Right ventricle myocardium inferior (tissue), 1 donor: ENCODE measurements at places on chromosomes 2 and 18.

- DNase-seq = no peak
Measured at GRCh38 chr2:37917281-37918228, 7.5 kb upstream of the RMDN2 start.

DNA sequence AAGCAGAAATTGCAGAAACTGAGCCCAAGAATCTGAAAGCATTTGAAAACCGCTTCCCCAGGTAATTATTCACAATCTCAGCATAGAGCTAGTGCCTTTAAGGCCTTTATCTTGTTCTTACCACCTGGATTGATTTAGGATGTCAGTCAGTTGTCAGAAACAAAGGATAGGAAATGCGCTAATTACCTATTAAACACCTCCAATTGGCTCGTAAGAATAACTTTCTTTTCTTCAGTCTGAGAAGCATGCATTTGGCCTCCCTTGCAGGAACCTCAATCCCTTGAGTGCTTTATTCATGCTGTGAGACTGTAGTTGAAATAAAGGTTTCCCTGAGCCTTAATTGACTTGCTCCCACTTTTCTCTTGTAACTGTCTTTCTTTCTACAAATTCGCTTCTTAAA, 400.3 kb upstream of the LRATD1 start:
- DNase-seq = no peak

- DNase-seq = no peak
Measured at GRCh38 chr18:10686308-10686707, 160.5 kb downstream of the NAPG start.

DNA sequence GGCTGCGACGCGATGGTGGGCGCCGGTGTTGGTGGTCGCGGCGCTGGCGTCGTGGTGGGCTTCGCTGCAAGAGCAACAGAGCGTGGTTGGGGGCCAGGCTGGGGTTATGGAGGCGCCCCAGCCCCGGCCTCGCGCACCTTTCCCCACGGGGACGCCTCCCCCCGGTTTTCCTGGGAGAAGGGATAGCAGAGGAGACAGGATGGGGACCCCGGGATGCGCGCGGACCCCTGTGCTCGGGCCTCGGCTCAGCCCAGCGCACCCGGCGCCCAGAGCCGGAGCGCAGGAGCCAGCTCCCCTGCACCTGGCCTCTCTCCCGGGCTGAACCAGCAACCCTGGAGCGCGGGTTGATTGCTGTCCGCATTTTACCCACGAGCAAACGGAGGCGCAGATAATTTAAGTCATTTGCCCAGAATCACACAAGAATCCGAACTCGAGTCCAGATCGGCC, 1.0 kb downstream of the CD8A start:
- DNase-seq = no peak

GRCh38 chr2:233358335-233358734, 4.0 kb downstream of the DGKD start:
- DNase-seq = no peak

DNA sequence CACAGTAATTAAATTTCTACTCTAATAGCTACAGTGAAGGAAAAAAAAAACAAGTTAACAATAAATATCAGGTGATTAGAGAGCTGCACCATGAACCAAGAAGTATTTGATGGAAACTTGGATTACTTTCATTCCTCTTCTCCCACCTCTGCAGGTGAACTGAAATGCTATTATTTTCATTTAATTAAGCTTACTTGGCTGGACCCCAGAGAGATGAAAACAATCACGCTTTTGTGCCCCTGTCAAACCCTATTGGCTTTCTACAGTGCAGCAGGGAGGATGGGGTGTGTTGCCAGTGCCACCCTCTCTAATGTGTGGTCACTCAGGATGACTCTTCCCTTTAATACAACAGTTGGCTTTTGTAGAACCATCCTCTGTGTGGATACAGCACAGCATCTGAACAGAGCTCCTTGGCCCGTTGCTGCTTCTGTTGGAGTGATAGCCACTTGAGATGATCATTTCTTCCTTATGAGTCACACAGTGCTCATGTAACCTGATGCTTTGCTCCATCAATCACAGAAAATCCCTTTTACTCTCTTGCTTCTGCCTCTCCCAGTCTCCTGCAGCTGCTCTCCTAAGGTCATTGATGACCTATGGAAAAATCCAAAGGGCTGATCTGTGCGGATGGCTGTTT, 5.5 kb upstream of the ARL4C start:
- no peak for DNase-seq

GRCh38 chr2:60275958-60276357, 277.5 kb downstream of the BCL11A start:
- no peak for DNase-seq

DNA sequence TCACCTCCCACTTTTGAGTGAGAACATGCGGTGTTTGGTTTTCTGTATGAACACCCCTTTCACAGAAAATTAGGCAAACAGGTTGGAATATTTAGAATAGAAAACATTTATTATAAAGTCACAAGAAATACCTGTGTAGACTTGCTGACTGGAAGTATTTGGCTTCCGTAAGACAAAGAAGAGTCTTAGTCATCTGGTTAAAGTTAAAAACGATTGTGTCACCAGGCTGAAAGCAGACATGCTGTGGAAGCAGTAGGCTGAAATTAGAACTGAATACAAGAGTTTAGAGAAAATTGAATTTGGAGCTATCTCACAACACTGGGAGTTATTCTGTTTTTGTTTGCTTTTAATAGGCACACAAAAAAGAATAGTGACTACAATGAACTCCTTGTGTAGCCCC, 16.2 kb upstream of the CLASP1 start:
- DNase-seq = no peak

DNA sequence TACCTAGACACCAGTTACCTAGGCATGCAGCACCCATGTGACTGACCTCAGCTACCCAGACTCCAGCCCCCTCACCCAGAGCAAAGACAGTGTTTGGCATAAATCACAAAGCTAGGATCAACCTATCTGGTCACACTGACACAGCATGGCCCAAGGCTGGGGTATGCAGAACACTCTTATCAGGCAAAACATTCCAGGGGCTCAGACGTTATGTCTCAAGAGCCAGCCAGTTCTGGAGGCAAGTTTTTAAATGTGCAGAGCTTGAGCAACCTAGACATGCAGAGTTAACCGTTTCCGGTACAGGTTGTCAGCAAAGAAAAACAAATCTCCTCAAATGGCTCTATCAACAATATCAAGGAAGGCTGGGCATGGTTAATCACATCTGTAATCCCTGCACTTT, 92.8 kb downstream of the AP1S3 start:
- DNase-seq = no peak

- no peak for DNase-seq
Measured at GRCh38 chr2:27303093-27304025, 4.9 kb downstream of the UCN start.

DNA sequence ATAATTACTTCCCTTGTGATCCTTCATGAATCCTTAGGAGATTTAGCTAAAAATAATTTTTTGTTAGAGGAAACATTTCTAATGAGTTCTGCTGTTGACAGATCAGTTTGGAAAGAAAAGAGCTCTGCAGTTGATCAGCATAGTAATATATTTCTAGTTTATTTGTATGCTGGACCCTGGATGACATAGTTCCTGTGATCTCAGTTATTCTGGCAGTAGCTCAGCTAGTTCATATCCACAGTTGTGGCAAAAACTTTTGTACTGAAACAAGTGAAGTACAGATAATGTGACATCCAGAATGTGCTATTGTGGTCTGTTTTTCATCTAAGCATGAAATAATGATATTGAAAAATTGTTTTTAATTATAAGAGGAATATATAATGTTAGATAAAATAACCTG, 33.7 kb downstream of the ABI2 start:
- DNase-seq = no peak

- DNase-seq = no peak
Measured at GRCh38 chr2:132860220-132860619, 190.2 kb upstream of the LYPD1 start.

DNA sequence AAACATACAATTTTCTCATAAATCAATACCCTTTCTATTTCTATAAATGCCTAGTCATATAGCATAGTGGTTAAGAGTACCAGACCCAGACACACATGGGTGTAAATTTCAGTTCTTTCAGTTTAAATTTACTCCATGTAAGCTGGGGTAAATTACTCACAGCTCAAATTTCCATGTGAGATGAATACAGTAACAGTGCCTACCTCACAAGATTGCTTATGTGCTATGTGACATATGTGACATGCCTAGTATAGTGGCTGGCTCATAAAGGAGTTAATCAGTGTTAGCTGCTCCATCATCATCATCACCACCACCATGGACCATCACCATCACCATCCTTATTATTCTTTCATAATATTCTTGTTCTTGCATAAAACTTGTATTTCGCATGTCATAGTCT, 61.6 kb upstream of the CD302 start:
- no peak for DNase-seq

DNA sequence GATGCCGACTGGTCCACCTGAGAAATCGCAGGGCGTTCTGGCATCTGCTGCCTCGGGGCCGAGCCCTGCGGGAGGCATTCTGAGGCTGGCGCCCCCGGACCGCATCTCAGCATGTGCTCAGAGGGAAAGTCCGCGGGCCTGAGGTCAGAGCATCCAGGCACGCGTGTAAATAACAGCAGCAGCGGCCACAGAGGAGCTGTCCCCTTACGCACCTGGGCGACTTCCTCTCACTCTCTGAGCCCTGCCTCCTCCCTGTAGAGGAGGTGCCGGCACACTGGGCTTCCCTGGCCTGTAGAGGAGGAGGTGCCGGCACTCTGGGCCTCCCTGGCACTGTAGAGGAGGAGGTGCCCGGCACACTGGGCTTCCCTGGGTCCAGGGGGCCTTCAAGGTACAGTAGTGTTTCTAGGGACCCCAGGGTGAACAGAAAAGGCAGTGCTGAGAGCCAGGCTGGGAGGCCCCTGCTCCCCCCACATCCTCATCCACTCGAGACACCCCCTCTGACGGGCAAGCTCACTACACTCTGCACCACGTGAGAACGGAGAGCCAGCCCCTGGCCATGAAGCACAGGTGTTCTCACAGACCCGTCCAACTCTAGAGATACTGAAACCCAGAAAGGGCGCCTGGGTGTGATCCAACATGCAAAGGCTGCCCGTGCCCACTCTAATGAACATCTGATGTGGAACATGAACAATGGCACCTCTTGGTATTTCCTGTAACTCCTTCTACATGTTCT, 263.5 kb downstream of the HDAC4 start:
- no peak for DNase-seq

DNA sequence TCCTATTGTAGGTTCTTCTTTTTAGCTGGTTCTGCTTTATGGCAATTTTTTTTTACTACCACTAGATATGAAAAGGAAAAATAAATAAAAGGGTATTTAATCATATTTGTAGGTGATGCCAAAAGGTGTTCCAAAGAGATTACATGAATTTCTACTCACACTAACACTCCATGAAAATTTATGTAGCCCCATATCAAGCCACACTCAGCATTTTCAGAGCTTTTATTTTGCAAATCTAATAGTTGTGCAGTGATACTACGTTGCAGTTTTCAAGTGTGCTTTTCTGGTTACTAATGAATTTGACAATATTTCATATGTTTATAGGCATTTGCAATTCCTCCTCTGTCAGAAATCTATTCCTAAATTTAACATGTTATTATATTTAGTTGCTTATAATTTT, 363.9 kb upstream of the TMEFF2 start:
- no peak for DNase-seq

DNA sequence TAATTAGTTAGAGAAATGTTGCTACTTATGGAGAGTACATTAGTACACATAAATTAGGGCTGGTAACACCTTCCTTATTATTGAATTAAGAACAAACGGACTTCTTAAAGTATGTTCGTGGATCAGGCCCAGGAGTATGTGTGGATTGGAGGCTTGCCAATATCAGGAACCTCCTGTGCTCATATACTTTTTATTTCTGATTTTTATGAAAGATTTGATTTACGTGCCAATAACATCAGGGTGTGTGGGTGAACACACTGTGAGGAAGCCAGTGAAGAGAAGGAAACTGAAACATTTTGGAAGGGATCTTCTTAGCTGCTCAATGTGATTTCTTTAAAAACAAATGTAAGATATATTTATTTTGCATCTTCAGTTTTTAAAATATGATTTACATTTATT, 113.0 kb downstream of the EFEMP1 start:
- no peak for DNase-seq

DNA sequence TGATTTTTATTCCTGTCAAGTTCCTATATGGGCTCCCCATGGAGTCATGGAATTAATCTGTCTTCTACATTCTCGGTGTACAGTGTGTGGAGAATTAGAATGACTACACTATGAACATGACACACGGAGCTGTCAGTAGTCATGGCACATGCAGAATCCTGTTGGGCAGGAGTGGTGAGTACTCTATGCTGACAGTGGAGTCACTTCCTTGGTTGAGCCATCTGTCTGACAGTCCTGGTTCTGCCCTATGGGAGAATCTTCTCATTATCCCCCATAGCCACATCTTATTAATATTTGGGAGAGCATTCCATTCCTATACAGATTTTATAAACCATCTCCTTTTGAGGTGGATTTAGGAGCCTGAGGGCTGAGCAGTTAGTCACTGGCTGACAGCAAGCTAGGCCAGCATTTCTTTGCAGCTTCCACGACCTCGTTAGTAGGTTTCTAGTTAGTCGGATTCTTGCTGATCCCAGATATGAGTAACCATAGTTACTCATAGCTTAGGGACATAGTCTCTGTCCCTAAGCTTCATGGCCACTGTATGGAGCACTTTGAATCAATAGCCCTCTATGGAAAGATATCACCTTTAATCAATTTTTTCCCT, 90.6 kb downstream of the MDH1 start:
- no peak for DNase-seq

DNA sequence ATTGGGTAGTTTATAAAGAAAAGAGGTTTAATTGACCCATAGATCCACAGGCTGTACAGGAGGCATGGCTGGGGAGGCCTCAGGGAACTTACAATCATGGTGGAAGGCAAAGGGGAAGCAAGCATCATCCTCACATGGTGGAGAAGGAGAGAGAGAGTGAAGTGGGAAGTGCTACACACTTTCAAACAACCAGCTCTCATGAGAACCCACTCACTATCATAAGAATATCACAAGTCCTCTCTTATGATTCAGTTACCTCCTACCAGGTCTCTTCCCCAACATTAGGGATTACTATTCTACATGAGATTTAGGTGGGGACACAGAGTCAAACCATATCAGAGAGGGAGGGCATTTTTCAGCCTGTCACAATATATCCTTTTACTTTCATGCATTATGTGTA, 22.7 kb upstream of the DOCK10 start:
- no peak for DNase-seq

DNA sequence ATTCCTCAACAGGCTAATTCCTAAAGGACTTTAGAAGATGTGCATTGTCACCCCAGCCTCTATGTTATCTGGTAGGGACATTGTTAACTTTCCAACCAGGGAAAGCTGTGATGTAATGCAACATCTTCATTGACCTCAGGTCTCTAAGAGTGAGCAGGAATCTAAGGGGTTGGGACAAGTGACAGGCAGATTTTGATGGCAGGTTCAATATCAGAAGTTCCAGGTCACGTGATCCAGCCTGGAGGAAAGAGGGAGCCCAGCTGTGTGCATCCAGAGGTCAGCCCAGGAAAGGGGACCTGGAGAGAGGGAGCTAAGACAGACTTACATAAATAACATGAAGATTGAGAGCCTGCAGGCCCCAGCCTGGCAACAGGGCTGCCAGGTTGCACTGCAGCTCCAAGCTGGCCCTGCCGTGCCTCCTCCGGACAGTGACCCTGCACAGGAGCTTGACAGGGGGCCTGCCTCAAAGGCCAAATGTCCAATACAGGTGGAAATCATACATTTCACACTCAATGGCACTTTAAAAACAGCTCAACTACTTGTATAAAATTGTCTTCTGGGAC, 262.2 kb upstream of the MGAT5 start:
- no peak for DNase-seq

- no peak for DNase-seq
Measured at GRCh38 chr2:85852937-85853498, 35.8 kb downstream of the ST3GAL5 start.

GRCh38 chr2:164565359-164565758, 55.9 kb downstream of the GRB14 start:
- DNase-seq = no peak

GRCh38 chr2:230658877-230659652, 53.6 kb upstream of the CAB39 start:
- DNase-seq = no peak
